ENCODE measurements at places on chromosomes 6 and 20. TPM values are rescaled to one million over a fixed set of nuclear protein-coding genes. Genes with fewer than 3 reads are reported as not detected.

The NRM gene
- 0.51 TPM for total RNA-seq

DNA sequence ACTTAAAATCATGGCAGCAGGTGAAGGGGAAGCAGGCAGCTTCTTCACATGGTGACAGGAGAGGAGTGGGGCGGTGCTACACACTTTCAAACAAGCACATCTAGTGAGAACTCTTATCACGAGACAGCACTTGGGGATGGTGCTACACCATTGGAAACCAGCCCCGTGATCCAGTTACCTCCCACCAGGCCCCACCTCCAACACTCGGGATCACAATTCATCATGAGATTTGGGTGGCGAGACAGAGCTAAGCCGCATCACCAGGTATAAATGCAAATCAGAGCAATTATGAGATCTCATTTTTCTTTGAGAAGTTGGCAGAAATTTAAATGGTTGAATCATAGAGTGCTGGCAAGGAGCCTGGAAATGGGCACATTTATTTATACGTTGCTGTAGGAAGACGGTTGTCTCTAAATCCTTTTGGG, 31.4 kb downstream of the IGF2R start:
- DNase-seq = no peak

GRCh38 chr6:131398176-131398575, 174.8 kb upstream of the ARG1 start:
- no peak for DNase-seq

The BHLHE23 gene
- not detected for total RNA-seq

- DNase-seq = no peak
These were observed 22.8 kb upstream of the FAM83C start for GRCh38 chr20:35314816-35315631.

The CASS4 gene
- 0.13 TPM for total RNA-seq

The PBOV1 gene
- not detected for total RNA-seq

DNA sequence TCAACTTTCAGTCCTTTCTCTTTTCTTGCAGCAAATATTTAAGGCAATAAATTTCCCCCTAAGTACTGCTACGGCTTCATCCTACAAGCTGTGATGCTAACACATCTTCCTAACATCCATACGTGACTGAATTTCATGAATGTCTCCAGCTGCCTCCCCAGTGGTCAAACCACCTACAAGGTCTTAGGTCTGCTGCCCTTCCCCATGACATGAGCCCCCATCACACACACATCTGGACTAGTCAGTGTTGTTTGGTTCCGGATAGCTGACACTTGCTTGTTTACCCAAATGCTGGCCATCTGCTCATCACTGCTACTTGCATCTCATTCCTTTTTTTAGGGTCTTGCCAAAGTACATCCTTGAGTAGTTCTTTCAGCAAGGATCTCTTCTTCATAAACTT, 14.6 kb downstream of the RRBP1 start:
- no peak for DNase-seq
